Endothelial cell of umbilical vein (primary cell): ENCODE measurements at places on chromosomes 1 and 21. TPM values are rescaled to one million over a fixed set of nuclear protein-coding genes. Genes with fewer than 3 reads are reported as not detected.

SH2D2A gene
- 1.1 and 1.8 TPM in 2 replicates for total RNA-seq

PTGFRN gene
- 60.7 and 71.6 TPM in 2 replicates for total RNA-seq

PLA2G2C gene
- total RNA-seq, result not detected in 2 replicates

P3H1 gene
- 136 and 146 TPM in 2 replicates for total RNA-seq

NPPB gene
- not detected in 2 replicates for total RNA-seq

MAD2L2 gene
- total RNA-seq, result 35.9 and 39.5 TPM in 2 replicates

NGF gene
- not detected in 2 replicates for total RNA-seq

HMCN1 gene
- total RNA-seq, result 5.6 and 10.3 TPM in 2 replicates

NMNAT2 gene
- total RNA-seq, result 0.16 and 0.38 TPM in 2 replicates
